Glomerular endothelial cell (primary cell): ENCODE measurements at places on chromosomes 1 and 21. TPM values are rescaled to one million over a fixed set of nuclear protein-coding genes. Genes with fewer than 3 reads are reported as not detected.

Gene TSPEAR
- 0.12 TPM in 1 of 2 replicates, not detected in the other for total RNA-seq

Gene FAM78B
- not detected in 2 replicates for total RNA-seq

Gene IL10RB
- 48.8 and 49.8 TPM in 2 replicates for total RNA-seq

Gene CHODL
- total RNA-seq, result 0.06 TPM in 1 of 2 replicates, not detected in the other

Gene MYBPH
- total RNA-seq, result not detected in 2 replicates

Gene ARMH1
- total RNA-seq, result not detected in 2 replicates

Gene SFN
- total RNA-seq, result 4.2 TPM in 1 of 2 replicates, not detected in the other

Gene PTCH2
- 0.19 and 0.23 TPM in 2 replicates for total RNA-seq

Gene SYCP1
- total RNA-seq, result not detected in 2 replicates
